ENCODE measurements at places on chromosomes 5 and 9. TPM values are rescaled to one million over a fixed set of nuclear protein-coding genes. Genes with fewer than 3 reads are reported as not detected.
A peak's percentile ranks its signal among the peaks of the same experiment; 100 is the strongest.

GRCh38 chr5:103582364-103582763, 19.8 kb upstream of the NUDT12 start:
- peak; percentile 63 for DNase-seq

GRCh38 chr9:76216161-76216649, 178.0 kb downstream of the RFK start:
- peak; percentile 88 for DNase-seq

DNA sequence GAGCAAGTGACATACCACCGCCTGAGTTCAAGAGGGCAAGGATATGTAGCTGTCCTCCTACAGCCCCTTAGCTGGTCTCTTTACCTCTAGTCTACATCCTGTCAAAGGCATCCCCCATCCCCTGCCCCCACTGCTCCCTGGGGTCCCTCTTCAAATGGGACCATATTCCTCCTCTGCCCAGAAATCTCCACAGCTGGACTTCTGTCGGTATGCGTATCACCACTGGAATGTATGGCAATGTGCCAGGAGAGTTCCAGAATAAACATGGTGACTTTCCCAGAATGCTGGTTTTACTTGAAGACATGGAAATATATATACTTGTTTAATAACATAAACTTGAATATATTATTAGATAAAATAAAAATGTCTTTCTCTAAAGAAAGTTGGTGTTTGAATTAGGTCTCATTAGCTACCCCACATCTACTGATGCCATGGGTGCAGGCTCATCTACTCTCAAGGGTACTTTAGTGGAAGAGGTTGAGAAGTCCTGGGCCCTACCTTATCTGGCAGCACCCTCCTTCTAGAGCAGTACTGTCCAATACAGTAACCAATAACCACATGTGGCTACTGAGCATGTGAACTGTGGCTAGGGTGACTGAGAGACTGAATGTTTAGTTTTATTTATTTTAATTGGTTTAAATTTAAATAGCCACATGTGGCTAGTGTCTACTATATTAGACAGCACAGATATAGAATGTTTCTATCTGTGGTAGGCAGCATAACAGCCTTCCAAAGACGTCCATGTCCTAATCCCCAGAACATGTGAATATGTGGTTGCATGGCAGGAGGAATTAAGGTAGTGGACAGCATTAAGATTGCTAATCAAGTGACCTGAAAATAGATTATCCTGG, 181.7 kb upstream of the SLC30A5 start:
- peak; percentile 61 for DNase-seq

DNA sequence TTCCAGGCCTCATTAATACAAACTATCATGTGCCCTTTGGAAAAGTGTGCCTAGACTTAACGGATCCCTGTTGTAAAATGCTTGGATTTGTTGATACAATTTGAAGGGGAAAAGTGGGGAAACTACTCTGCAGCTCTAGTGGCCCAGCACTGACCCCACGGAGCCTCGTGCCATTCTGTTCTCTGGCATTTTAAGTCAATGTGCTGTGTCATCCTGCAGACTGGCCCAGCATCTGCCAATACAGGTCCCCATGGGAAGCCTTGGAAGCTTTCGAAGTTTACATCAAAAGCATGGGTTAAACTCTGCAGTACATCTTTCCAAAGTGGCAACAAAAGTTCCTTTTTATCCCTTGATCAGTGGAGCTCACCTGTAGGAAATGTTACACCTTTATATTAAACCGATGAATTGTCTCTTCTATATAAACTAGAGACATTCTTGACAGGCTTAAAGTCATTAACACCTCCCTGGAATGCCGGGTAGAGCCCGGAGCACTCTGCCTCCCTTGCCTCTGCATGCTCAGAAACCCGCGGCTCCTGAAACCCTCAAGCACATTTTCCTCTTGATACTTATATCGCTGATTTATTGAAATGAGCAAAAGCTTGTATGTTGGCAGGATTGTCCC, 596.0 kb upstream of the ADAMTS16 start:
- no peak for DNase-seq

DNA sequence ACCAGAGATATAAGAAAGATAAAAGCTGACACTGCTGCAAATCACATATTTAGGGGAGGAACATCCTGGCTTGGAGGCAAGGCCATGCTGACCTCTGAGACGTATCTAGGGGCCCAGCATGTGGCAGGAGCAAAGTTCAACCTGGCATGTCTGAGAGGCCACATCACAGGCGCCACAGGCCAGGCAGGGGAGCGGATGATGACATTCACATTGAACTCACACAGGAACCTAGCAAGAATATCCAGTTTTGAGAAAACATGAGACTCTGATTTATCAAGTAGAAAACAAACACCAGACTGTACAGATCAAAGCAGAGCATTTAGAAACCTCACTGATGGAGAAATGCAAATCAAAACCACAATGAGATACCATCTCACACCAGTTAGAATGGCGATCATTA, 64.2 kb upstream of the STK32A start:
- DNase-seq: no peak

DNA sequence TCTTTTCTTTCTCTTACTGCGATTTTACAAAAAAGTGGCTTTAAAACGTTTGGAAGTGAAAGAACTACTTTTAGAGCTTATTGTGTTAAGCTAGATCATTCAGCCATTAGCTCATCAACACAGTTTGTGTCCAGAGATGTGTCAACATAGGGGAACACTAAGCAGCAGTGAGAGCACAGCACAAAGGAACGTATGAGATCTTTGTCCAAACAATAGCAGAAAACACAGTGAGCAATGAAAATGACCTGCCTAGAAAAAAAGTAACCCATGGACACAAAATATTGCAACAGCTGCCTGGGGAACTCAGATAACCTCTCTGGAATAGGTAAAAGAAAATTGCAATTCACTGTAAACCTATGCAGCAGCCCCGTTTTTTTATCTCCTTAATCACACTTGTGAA, 372.5 kb downstream of the ARHGEF28 start:
- DNase-seq: no peak

DNA sequence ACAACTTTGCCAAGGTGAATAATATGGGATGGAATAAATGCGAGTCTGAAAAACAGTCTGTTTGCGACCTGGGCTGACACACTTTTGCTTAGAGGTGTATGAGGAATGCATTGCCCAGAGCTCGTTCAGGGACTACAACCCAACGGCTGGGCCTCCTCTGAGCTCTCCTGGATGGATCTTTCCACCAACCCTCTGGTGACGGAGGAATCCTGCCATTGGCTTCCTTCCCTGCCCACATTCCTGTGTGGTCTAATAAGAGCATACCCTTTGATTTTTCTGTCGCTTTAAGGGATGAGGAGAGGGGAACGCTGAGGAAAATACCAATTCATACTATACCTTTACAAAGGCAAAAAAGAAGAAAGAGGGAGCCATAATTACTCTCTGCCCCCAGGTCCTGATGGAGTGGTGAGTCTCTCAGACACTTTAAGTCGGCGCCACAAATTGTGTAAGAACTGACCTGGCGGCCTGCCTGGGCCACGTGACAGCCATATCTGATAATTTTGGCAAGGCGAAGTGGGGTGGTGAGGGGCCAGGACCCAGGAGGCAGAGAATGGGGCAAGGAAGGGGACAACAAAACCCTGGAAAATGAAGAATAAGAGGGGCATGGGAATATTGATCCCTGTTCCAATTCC, 265.2 kb upstream of the MSX2 start:
- peak; percentile 53 for DNase-seq

DNA sequence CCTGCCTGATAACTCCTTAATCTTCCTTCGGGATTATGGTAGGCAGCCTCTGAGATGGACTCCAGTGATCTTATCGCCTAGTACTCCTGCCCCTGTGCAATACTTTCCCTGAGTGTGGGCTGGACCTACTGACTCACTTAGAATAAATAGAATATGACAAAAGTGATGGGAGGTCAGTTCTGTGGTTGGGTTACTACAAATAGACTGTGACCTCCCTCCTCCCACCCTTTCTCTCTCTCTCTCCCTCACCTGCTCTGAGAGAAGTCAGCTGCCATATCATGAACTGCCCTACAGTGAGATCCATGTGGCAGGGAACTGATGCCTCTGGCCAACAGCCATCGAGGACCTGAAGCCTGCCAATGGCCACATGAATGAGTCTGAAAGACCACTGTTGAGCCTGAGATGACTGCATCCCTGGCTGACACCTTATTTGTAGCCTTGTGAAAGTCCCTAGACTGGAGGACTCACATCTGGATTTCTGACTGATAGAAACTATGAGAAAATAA, 31.7 kb downstream of the NRG2 start:
- DNase-seq: peak; percentile 44

- DNase-seq: no peak
Observed at GRCh38 chr5:8136271-8136670, 267.3 kb downstream of the MTRR start.

GRCh38 chr5:173634465-173634983, 18.1 kb upstream of the BOD1 start:
- DNase-seq: no peak

DNA sequence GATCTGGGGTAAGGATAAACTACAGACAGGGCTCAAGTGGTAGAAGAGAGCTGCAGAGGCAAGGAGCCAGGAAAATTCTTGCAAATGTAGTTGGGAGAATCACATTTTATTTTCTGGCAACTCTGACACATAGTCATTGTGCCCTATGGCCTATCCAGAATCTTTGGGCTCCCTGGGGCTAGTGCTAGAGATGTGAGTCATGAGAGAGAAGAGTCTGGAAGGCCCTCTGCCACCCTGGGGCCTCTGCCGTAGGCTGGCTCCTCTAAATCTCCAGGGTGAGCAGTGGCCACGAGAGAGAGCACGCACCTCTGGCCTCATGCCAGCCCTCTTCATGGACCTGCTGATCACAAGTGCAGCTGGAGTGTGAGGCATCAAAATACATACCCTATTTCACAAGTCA, 74.3 kb upstream of the SSBP2 start:
- peak; percentile 92 for DNase-seq

- no peak for DNase-seq
Observed at GRCh38 chr9:137876781-137877386, 698 bp upstream of the CACNA1B start.

DNA sequence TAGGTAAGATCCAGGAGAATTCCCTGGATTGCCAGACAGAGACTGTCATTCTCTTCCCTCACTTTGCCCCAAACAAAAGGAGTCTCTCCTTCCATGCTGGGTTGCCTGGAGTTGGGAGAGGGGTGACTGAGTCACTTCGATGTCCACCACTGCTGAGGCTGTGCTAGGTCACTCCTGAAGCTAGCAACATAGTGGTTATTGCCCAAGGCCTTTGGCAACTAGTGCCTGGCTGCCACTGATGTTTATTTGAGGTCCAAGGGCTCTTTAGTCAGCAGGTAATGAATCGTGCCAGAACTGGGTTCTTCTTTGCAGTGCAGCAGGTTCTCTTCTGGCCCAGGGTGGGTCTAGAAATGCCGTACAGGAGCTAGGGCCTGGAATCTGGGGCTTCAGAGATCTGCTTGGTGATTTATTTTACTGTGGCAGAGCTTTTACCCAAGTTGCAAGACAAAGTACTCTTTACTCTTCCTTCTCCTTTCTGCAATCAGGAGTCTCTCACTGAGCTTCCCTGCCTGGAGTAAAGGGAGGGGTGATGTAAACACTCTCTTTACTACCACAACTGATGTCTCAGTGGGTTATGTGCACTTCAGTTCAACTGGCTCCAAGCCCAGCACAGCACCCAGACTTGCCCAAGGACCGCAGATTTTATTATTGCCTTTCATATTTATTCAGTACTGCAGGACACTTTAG, 155.7 kb upstream of the SH3GL2 start:
- peak; percentile 27 for DNase-seq

DNA sequence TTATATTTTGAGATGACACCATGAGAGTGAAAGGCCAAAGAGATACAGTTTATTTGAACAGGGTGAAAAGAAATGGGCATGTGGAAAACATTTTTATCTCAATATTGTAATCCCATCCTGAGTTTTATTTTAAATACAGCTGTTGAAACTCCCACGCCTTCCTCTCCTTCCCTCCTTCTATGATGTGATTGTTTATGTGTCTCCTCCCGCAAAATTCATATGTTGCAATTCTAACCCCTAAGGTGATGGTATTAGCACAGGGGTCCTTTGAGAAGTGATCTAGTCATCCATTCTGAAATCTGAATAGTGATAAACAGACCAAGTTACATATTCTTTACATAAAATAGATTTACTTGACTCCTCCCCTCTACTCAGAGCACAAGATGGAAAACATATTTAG, 1275.4 kb upstream of the C9orf72 start:
- no peak for DNase-seq

DNA sequence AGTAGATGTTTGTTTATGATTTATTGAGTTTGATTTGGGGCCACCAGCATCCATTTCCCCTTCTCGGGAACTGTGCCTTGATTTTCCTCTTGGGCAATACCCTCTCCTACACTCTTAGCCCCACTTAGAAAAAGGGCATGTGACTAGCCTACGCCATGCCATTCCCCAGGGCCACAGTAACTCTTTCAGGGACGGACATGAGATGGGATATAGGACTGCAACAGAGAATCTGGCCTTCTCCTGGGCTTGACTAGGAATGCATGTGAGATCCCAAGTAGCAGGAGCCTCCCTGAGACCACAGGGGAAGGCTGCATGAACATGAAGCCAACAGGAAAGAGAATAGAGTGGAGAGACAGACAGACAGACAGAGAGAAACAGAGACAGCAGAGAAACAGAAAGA, 30.7 kb upstream of the SPARC start:
- DNase-seq: no peak

DNA sequence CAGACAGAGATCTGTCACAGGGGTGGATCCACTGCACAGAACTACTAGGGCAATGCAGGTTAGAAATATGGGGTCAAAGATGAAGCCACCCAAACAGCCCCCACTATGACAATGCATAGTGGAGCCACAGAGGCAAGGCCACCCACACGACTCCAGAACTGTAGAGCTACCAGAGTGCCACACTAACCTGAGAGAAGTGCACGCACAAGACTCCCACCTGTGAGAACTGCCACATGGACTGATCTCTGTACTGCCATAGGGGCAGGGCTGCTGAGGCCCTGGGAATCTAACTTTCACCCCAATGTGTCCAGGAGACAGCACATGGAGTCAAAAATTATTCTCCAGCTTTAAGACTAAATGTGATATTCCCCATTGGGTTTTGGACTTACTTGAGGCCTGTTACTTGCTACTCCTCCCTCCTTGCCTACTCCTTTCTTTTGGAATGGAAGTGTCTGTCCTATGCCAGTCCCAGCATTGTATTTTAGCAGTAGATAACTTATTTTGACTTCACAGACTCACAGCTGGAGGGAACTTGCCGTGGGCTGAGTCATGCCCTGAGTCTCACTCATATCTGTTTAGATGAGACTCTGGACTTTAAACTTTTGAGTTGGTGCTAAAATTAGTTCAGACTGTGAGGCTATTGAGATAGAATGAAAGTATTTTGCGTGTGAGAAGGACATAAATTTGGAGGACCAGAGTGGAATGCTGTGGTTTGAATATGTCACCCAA, 853.3 kb downstream of the MAT2B start:
- peak; percentile 34 for DNase-seq

ASPN gene
- 0.12 TPM for total RNA-seq

SH3TC2 gene
- 6.2 TPM for total RNA-seq

PCDHGB4 gene
- total RNA-seq: 0.79 TPM

ENG gene
- 22.1 TPM for total RNA-seq

Measured in MCF 10A (cell line).